ENCODE measurements at places on chromosomes 6 and 20. TPM values are rescaled to one million over a fixed set of nuclear protein-coding genes. Genes with fewer than 3 reads are reported as not detected.

Gene TAPBP
- total RNA-seq = 71.1 TPM

Gene NR2E1
- not detected for total RNA-seq

Gene SULF2
- total RNA-seq = 64.6 TPM

Gene SMAP1
- total RNA-seq = 21.7 TPM

Gene SYNDIG1
- not detected for total RNA-seq

Gene TFAP2A
- total RNA-seq = 2.1 TPM

Gene FRK
- 0.07 TPM for total RNA-seq

Gene KHDRBS2
- not detected for total RNA-seq

Gene IYD
- total RNA-seq = 0.07 TPM

Gene IL17A
- total RNA-seq = not detected

Gene VARS1
- 73.2 TPM for total RNA-seq

Gene FOXA2
- total RNA-seq = not detected

Gene SLC22A1
- not detected for total RNA-seq

Gene MACROD2
- total RNA-seq = 0.95 TPM

Gene CAGE1
- 0.04 TPM for total RNA-seq

Gene SAPCD1
- total RNA-seq = 0.78 TPM

Gene SNX21
- 20.8 TPM for total RNA-seq

Gene OPRM1
- not detected for total RNA-seq

Gene ZNF337
- 14.2 TPM for total RNA-seq

Gene SIRPA
- total RNA-seq = 14.5 TPM

Gene CNPY3
- 41.7 TPM for total RNA-seq

Gene NCOA7
- 38.1 TPM for total RNA-seq

Gene BLOC1S5
- total RNA-seq = 22.8 TPM

Gene ULBP1
- total RNA-seq = 0.11 TPM

Gene TRIM31
- total RNA-seq = not detected

Gene CDYL
- total RNA-seq = 26.7 TPM

Gene GGTLC1
- total RNA-seq = not detected

Gene LY6G6C
- total RNA-seq = not detected

Gene SLC4A11
- total RNA-seq = 4.3 TPM

Gene METTL24
- total RNA-seq = not detected

Gene FANCE
- 8.9 TPM for total RNA-seq

Gene TRIM10
- total RNA-seq = not detected

Gene JPH2
- total RNA-seq = not detected

Gene LY6G5C
- total RNA-seq = 0.88 TPM

Gene ZNF76
- 21.6 TPM for total RNA-seq

Gene LHFPL5
- total RNA-seq = not detected

Gene PRSS16
- total RNA-seq = not detected

All from pulmonary artery endothelial cell (primary cell).